Peyer's patch (tissue), 4 donors: ENCODE measurements at places on chromosomes 3 and 15.

- no peak for DNase-seq
Measured at GRCh38 chr15:85692873-85693272, 101.9 kb downstream of the KLHL25 start.

- DNase-seq = no peak
Measured at GRCh38 chr15:50030456-50030855, 88.6 kb downstream of the ATP8B4 start.

DNA sequence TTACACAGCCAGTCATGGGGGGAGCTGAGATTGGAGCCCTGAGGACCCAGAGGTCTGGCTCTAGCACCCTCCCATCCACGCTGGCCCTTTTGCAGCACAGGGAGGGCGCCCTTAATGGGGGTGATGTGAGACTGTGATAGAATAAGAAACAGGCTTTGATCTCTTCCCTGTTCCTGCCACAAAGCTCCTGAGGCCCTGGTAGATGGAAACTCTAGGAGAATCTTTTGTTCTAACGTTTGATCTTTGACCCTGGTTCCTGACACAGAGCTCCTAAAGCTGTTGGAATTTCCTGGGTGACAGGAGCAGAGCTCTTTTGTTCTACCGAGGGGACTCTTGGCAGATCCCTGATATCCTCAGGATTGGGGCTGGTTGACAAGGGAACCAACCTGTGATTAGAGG lies 1.2 kb upstream of the UROC1 start:
- no peak for DNase-seq

GRCh38 chr3:127697551-127698240 lies 24.9 kb downstream of the ABTB1 start:
- peak; percentile 58 for DNase-seq

DNA sequence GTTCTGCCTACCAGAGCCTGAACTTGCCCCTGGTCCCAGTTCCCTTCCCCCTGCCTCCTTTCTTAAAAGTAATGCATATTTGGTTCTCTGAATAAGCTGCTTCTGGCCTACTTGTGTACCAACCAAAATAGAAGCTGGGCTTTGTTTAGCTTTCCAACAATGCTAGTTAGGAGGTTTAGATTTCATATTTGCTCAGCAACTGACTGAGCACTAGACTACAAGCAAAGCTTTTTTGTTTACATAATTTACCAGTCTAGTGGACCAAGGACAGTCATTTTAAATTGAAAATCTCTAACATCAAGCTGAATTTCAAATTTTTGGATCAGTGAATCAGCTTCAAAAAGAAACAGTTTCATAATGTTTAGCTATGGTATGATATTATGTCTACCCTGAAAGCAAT lies 331.2 kb downstream of the ULK4 start:
- no peak for DNase-seq

GRCh38 chr3:117366574-117366973 lies 657.0 kb downstream of the TUSC7 start:
- no peak for DNase-seq
